ENCODE measurements at places on chromosomes 6 and 20.
A peak's percentile ranks its signal among the peaks of the same experiment; 100 is the strongest.

DNA sequence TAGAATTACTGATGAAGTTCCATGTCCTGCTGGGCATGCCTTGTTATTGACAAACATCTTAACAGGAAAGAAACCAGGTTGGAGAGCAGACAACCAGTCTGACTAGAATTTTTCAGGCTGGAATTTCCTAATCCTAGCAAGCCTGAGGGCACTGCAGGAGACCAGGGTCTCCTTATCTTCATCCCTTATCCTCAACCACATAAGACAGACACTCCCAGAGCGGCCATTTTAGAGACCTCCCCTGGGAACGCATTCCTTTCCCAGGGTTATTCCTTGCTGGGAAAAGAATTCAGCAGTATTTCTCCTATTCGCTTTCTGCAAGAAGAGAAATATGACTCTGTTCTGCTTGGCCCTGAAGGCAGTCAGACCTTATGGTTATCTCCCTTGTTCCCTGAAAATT is 803.7 kb downstream of the GRIK2 start:
- DNase-seq, result no peak
- H3K27me3 ChIP-seq, result no peaks in the 10 kb centered on the region
- H3K36me3 ChIP-seq, result no peaks in the 10 kb centered on the region
- H3K4me1 ChIP-seq, result no peaks in the 10 kb centered on the region
- H3K27ac ChIP-seq, result no peak overlapping the region

- H3K4me3 ChIP-seq, result no peak overlapping the region
- no peaks in the 10 kb centered on the region for H3K4me1 ChIP-seq
- H3K27me3 ChIP-seq, result no peaks in the 10 kb centered on the region
- no peak overlapping the region for H3K27ac ChIP-seq
Measured at GRCh38 chr6:139497345-139497961, 123.0 kb upstream of the CITED2 start.

DNA sequence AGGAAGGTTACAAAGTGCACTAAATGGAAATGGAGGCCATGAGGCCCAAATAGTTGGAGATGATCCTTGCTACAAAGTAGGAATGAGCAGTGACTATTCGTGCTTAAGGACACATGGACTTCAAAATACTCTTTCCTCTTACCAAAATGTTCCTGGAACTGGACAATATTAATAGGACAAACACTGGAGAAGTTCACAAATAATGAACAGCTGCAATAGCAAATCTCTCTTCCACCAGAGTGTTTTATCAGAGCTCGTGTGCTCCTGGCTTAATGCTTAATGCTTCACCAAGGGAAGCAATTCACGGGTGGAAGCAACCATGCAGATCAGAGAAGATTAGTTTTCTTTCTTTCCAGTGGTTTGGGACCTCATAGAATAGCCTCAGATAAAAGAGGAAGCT is 435.4 kb downstream of the BCKDHB start:
- H3K36me3 ChIP-seq, result no peaks in the 10 kb centered on the region
- no peak for DNase-seq
- H3K4me1 ChIP-seq, result no peaks in the 10 kb centered on the region
- H3K27ac ChIP-seq, result no peak overlapping the region

DNA sequence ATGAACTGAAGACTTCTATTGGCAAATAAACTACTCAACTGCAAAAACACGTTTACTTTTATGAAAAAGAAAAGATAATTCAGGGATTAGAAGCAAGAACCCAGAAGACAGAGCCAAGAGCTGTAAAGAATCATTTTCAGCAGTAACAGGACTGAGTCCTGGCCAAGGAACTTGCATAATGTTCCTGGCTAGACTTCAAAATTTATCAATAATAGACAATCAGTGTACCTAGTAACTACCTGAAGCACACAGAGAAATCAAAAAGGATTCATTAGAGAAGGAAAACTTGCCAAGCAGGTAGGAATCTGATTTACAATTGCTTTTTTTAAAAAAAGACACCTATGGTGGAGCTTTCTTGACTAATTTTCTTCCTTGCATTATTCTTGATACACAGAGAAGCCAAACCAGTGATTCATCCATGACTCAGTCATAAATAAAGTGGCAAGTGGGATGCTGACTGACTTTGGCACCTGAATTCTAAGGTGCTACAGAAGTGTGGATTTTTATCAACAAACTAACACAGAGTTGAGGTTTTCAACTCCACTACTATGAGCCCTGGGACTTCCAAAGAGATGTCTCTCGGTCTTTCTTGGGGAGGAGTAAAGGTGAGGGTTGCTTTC is 281.3 kb downstream of the BMP7 start:
- no peaks in the 10 kb centered on the region for H3K4me1 ChIP-seq
- H3K27me3 ChIP-seq, result no peaks in the 10 kb centered on the region
- no peaks in the 10 kb centered on the region for H3K36me3 ChIP-seq
- no peak overlapping the region for H3K27ac ChIP-seq
- H3K4me3 ChIP-seq, result no peak overlapping the region

DNA sequence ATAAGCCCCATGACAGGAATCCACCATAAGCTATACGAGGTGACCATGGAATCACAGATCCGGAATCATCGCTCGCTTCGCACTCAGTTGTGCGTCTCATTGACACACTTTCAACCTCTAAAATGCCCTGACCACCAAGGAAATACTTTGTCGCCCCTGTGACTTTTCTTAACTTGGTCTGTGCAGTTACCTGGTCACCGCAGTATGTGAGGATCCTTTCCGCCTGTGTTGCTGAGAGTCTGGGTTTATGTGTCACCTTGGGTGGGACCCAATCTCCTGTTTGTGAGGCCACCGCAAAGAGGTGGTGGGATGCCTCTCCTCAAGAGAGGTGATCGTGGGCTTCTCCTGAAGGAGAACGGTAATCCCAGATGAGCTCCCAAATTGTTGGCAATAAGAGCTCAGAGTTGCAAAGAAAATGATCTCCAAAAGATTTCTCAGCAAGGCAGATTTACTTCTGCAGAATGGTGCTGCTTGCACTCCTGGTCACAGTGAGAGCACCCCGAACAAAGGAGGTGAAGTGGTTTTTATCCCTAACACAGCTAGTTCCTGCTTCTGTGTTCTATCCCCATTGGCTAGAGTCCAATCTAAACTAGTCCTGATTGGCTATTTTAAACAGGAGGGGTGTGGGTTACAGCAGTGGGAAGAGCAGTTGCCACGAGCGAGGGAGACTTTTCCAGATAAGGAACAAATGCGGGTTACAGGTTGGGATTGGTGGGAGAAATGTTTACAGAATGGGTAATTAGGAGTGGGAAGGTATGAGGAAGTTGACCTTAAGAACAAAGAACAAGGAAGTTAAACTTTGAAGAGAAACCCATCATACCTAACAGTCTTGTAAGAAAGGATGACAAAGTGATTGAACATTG is 9.1 kb upstream of the ZNFX1 start:
- H3K4me1 ChIP-seq, result no peaks in the 10 kb centered on the region
- no peak overlapping the region for H3K27ac ChIP-seq
- no peak overlapping the region for H3K4me3 ChIP-seq
- no peak for DNase-seq
- peaks cover 95% of the 10 kb centered on the region for H3K36me3 ChIP-seq

DNA sequence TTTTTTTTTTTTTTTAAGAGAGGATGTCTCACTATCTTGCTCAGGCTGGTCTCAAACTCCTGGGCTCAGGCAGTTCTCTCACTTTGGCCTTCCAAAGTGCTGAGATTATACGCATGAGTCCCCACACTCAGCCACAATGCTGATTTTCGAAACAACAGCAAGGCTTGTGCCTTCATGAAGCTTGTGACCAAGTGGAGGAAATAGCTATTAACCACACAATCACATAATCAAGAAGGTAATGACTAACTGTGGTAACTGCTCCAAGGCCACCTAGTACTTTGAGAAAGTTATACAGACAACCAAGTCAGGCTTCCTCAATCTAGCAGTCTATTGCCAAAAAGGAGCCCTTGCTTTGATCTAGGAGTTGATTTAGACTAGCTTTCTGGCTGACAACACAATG is 46.3 kb downstream of the SOD2 start:
- H3K36me3 ChIP-seq, result no peaks in the 10 kb centered on the region
- H3K27ac ChIP-seq, result no peak overlapping the region
- no peaks in the 10 kb centered on the region for H3K27me3 ChIP-seq
- no peak for DNase-seq
- no peak overlapping the region for H3K4me3 ChIP-seq

GRCh38 chr6:81263531-81264168 is 488.8 kb downstream of the TENT5A start:
- no peaks in the 10 kb centered on the region for H3K36me3 ChIP-seq
- no peak overlapping the region for H3K27ac ChIP-seq
- no peaks in the 10 kb centered on the region for H3K27me3 ChIP-seq
- no peak overlapping the region for H3K4me3 ChIP-seq
- no peaks in the 10 kb centered on the region for H3K4me1 ChIP-seq

GRCh38 chr20:11776687-11777086 is 141.0 kb upstream of the BTBD3 start:
- H3K27ac ChIP-seq, result no peak overlapping the region
- no peaks in the 10 kb centered on the region for H3K4me1 ChIP-seq
- no peaks in the 10 kb centered on the region for H3K36me3 ChIP-seq
- H3K4me3 ChIP-seq, result no peak overlapping the region
- no peaks in the 10 kb centered on the region for H3K27me3 ChIP-seq
- DNase-seq, result no peak

DNA sequence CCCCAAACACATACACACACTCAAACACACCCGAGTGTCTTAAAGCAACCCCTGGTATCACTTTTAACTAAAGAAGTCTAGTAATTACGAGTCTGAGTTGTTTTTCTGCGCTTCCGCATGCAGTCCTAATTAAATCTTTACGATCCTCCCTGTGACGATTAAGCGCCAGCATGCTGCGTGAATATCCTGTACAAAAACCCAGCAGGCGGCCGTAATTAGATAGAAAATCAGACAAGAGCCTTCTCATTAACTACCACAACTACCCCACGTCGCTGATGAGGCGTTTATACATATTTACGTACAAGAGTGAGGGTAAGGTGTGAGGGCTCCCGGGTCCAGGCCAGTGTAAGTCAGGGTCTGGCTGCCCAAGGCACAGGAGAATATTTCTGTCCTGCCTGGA is 8.1 kb downstream of the TFAP2B start:
- no peaks in the 10 kb centered on the region for H3K4me1 ChIP-seq
- H3K27me3 ChIP-seq, result peaks cover 13% of the 10 kb centered on the region
- no peak overlapping the region for H3K27ac ChIP-seq
- DNase-seq, result no peak

DNA sequence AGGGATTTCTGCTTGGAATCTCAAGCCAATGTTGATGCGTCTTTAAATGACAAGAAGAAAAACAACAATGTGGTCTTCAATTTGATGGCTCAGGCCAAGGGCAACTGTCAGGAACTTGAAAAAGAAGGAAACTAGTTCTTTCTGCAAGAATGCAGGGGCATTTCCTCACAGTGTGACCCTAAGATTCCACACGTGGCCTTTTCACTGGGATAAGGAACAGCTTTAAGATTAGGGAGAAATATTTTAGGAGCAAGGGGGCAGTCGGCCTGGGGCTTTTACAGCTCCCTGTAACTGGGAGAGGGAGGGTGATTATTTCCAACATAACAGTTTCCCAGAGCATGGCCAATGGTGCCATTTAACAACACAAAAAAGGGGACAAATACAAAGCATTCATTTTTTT is 39.4 kb upstream of the MRPS10 start:
- H3K4me3 ChIP-seq, result no peak overlapping the region
- H3K36me3 ChIP-seq, result peaks cover 51% of the 10 kb centered on the region
- H3K27me3 ChIP-seq, result no peaks in the 10 kb centered on the region
- DNase-seq, result no peak

DNA sequence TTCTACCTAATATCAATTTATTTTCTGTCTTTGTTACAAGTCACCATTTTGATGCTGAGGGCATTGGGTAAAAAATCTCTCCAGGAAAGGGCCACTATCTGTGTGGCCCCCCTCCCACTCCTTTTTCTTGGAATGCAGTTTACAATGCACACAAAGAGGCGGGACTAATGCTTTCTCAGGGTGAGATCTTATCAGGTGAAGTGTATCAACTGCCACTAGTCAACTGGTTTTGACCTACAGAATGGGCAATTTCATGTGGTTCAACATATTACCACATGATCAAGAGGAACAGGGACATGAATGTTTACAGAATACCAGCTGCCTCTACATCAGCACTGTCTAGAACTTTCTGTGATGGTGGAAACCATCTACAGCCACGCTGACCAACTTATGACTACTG is 3.7 kb downstream of the RRBP1 start:
- no peaks in the 10 kb centered on the region for H3K36me3 ChIP-seq
- no peak for DNase-seq
- H3K4me1 ChIP-seq, result peaks cover 12% of the 10 kb centered on the region
- no peak overlapping the region for H3K4me3 ChIP-seq
- no peak overlapping the region for H3K27ac ChIP-seq
- H3K27me3 ChIP-seq, result no peaks in the 10 kb centered on the region

- H3K4me3 ChIP-seq, result peak overlapping the region; percentile 41
- peaks cover 55% of the 10 kb centered on the region for H3K27me3 ChIP-seq
- DNase-seq, result no peak
- no peak overlapping the region for H3K27ac ChIP-seq
Measured at GRCh38 chr6:75204959-75205775, 686 bp downstream of the COL12A1 start.

DNA sequence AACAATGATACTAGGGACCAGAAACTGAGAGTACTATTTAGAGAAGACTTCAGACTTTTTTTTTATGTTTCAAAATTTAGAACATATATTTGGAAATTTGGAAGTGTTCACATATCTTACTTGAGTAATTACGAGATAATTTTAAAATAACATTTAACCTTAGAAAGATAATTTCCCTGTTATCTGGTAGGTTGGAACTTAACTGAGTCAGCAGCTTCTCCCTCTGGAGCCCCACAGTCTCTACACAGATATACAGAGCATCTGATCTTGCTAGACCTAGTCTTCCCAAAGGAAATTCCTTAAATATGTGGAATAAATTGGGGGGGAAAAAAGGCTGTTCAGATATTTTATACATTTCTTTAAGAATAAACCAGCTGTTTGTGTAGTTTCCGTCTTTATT is 48.6 kb downstream of the TSPYL4 start:
- no peaks in the 10 kb centered on the region for H3K4me1 ChIP-seq
- H3K27ac ChIP-seq, result no peak overlapping the region
- no peaks in the 10 kb centered on the region for H3K27me3 ChIP-seq
- no peak overlapping the region for H3K4me3 ChIP-seq
- peaks cover 4% of the 10 kb centered on the region for H3K36me3 ChIP-seq

- DNase-seq, result no peak
- no peak overlapping the region for H3K4me3 ChIP-seq
- H3K4me1 ChIP-seq, result no peaks in the 10 kb centered on the region
- H3K27me3 ChIP-seq, result no peaks in the 10 kb centered on the region
Measured at GRCh38 chr6:124463271-124463670, 499.0 kb upstream of the RNF217 start.

DNA sequence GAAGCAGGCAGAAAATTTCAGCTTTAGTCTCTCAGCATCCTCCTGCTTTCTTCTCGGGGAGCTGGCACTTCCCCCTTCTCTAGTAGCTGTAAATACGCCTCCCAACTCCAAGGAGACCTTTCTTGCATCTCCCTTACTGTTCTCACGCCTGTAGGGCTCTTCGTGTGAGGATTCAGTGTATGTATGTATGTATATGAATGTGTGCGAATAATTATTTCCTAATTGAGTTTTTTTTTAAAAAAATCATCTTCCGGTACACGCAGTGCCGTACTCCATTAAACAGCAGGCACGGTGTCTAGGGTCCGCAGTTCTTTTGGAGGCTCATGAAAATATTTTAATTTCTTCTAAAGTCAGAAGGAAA is 85.4 kb downstream of the HFE start:
- peaks cover 3% of the 10 kb centered on the region for H3K4me1 ChIP-seq
- H3K27ac ChIP-seq, result peak overlapping the region; percentile 95
- H3K27me3 ChIP-seq, result no peaks in the 10 kb centered on the region
- peak; percentile 18 for DNase-seq

GRCh38 chr6:112286010-112286409 is 31.6 kb upstream of the LAMA4 start:
- peaks cover 3% of the 10 kb centered on the region for H3K27me3 ChIP-seq
- DNase-seq, result peak; percentile 28
- H3K4me3 ChIP-seq, result no peak overlapping the region
- H3K4me1 ChIP-seq, result no peaks in the 10 kb centered on the region
- H3K27ac ChIP-seq, result no peak overlapping the region
- no peaks in the 10 kb centered on the region for H3K36me3 ChIP-seq
